ENCODE measurements at places on chromosomes 12 and 14.

GRCh38 chr12:105318651-105319483, 11.6 kb upstream of the C12orf75 start:
- no peak for DNase-seq

DNA sequence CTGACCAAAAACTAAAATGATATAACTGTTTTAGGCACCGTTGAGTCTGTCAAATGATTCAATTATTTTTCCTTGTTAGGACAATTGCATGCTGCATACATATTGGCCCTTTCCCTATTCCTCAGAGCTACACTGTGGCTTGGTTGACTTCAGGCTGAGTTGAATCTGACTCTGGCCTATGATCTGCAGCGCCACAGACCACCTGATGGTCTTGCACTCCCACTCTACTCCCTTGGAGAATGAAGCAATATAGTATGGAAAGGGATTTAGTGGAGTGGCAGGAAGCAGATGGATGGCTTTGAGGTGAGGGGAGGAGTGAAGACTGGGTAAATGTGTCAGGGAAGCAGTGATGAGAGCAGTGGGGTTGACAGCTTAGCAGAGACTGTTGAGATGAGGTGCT, 579.0 kb upstream of the STXBP6 start:
- DNase-seq = no peak

- DNase-seq = no peak
Observed at GRCh38 chr12:95943330-95943842, at the start of gene AMDHD1. AMDHD1 (plus strand) TSS chr12:95943331; CDS start chr12:95943399, 68 bp downstream.

GRCh38 chr14:89303456-89304435, 113.3 kb downstream of the FOXN3 start:
- DNase-seq = peak; percentile 60

GRCh38 chr12:83015390-83016217, 328.9 kb downstream of the TMTC2 start:
- no peak for DNase-seq

- DNase-seq = no peak
Observed at GRCh38 chr12:75975702-75976101, 55.9 kb downstream of the PHLDA1 start.

- no peak for DNase-seq
Observed at GRCh38 chr12:11958221-11959091, 112.3 kb upstream of the BCL2L14 start.
